ENCODE measurements at places on chromosomes 5 and 9.
A peak's percentile ranks its signal among the peaks of the same experiment; 100 is the strongest.

- no peak for DNase-seq
Observed at GRCh38 chr5:173790836-173791546, 97.2 kb upstream of the CPEB4 start.

DNA sequence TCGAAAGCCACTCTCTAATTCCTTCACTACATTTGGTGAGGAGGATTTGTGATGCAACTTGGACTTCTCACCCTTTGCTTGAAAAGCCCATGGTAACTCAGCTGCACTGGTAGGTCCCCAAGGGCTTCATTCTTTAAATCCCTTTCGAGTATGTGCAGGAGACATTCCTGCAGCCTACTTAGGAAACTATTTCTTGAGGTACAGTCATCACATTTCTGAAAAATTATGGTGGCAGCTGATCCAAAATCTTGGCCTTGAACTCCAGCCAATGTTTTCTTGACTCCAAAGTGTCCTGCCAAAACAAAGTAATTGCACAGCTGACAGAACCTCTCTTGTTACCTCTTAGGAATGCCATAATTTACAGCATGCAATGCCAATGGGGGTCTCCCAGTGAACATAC is 99.7 kb downstream of the NPR3 start:
- no peak for DNase-seq

- DNase-seq: no peak
Observed at GRCh38 chr5:139763930-139764791, 31.4 kb upstream of the PSD2 start.

DNA sequence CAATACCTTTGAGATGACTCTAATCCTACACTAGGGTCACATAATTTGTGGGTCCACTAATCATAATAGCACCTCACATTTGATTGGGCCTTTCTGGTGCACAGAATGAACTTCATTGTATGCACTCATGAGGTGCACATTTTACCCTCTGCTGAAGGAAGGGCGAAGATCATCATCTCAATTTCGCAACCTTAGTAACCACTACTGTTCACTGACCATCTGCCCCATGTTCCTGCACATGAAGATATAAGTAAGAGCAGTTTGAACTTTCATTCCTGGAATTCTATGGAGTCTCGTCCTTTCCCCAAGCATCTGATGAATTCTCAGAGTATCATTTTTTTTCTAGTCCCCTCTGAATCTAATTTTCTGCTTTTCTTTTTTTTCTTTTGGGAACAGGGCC is 21.2 kb downstream of the GAS1 start:
- DNase-seq: no peak

DNA sequence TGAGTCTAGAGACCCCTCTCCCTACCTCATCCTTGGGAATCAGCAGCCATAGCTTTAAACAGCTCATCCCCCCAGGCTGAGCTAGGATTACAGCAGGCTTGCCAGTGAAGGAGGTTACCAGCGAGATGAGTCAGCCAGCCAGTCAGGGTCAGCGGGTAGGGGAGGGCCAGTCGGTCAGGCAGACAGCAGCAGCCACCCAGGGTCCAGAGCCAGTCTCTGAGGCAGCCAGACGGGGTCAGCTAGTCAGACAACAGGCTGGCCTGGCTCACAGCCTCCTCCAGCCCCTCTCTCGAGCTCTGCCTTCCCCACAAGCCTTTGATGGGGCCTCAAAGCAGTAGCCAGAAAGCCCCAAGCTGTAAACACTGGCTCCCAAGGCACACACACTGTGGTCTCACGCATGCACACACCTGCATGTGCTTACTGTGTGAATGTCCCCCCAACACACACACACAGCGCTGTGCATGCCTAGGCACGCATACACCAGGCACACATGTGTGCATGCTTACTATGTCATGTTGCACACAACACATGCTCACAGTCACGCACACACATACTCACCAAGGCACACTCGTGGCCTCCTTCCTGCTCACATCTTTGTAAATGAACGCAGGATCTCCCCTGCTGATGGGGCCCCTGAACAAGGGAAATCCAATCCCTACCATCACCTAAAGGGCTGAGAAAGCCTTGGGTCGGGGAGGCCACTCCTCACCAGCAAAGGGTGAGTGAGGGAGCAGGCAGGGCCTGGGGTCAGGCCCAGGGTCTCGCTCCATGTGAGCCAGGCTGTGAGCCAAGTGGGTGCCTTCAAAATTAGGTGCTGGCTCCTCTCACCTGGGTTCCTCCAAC is 28.2 kb upstream of the CPLX2 start:
- no peak for DNase-seq

- no peak for DNase-seq
Observed at GRCh38 chr9:121780177-121781040, 129.0 kb downstream of the DAB2IP start.

GRCh38 chr9:134291961-134292871 is 34.0 kb upstream of the RXRA start:
- no peak for DNase-seq

GRCh38 chr9:72886386-72886785 is 66.5 kb downstream of the ALDH1A1 start:
- DNase-seq: no peak

- DNase-seq: no peak
Observed at GRCh38 chr5:14059810-14060209, 83.3 kb upstream of the TRIO start.

DNA sequence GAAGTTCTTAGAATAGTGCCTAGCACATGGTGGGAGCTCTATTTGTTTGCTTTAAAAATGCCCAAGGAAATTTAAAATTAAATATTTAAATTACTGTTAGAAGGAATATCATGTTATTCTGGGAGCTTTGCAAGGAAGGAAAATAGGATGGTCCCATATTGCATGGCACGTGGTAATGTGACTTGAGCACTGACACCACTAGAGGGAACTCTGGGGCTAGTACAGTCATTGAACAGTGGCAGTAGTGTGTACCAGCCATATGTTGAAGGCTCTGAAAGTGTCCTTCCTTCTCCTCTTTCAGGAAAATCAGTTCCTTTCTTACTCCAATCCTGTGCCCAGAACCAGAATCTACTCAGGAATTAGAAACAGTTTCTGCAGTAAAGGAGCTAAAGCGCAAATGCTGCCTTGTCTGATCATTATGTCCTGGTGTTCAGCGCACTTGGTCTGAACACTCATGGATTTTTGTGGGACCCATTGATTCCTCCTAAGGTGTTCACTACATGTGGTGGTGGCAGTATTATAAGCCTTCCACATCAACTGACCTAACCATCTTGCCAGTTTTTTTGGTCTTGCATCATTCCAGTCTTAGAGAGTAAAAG is 54.1 kb downstream of the GDA start:
- DNase-seq: peak; percentile 28

GRCh38 chr9:3962971-3963642 is 336.8 kb downstream of the GLIS3 start:
- DNase-seq: no peak

DNA sequence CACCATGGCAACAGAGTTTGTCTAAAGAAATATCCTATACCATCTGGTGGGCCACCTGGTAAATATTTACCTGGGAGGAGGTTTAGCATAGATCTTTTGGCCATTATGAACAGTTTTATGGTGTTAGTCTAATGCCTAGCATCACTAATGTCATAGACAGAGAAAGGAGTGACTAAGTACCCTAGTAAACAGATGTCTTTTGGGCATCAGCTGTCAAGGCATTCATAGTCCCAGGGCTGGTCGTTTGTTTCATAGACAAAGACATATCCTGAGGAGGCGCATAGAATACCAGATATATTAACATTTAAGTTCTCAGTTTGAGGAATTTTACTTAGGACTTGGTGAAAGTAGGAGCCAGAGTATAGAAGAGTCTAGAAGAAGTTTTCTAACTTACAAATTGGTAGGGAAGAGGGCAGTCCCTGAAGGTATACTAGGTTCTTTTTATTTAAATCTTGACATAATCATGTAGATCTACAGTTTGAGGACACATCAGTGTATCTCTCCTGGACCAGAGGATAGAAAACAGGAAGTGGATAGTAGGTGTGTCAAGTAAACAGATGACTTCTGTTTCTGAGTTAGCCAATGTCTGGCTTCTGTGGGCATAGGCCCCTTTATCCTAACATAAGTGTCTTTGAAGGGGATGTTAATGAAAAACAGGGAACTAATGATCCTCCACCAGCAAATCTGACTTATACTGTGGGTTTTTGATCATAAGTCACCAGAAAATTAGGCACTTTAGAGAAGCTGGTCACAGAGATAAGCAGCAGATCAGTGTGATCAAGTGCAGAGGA is 105.0 kb upstream of the PRSS3 start:
- no peak for DNase-seq

DNA sequence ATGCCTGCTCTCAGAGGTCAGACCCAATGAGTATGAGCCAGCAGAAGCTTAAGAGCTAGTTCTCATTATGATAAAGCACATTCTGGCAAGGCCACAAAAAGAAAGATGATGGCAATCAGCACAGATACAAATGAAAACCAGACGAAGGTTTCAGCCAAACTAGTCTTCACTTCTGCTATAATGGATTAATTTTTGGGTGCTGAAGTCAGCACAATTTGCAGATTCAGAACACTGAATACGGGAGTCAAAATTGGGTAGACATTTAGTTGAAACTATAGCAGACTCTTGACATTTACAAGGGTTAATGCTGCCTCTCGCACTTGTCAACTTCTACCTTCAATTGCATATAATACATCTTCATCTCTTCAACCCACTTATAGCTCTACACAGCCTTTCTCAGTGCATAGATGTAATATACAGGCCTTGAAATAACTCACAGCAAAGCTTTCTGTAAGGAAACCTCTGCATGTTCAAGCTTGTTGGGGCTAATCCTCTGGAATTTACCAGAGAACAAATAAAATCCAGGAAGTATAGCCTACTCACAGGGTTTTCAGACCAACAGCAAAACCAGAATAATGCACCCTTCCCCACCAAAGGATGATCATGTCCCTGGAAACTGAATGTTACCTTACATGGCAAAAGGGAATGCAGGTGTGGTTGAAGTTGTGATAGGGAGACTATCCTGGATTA is 77.1 kb downstream of the BAAT start:
- no peak for DNase-seq

DNA sequence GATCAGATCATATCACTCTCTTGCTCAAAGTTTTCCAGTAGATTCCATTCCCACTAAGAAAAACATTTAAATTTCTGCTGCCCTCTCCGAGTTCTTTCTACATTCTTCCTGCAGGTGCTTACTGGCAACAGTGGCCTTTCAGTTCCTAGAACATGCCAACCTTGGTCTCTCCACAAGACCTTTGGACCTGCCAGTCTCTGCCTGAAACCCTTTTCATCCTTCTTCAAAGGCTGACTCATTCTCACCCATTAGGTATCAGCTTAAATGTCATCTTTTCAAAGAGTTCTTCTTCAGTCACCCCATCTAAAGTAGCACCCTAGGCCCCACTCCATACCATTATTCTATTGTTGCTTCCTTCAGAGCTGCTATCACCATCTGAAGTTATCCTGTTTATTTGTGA is 21.8 kb downstream of the PPIC start:
- DNase-seq: no peak

- DNase-seq: no peak
Observed at GRCh38 chr9:108783731-108784495, 71.9 kb downstream of the ACTL7B start.

DNA sequence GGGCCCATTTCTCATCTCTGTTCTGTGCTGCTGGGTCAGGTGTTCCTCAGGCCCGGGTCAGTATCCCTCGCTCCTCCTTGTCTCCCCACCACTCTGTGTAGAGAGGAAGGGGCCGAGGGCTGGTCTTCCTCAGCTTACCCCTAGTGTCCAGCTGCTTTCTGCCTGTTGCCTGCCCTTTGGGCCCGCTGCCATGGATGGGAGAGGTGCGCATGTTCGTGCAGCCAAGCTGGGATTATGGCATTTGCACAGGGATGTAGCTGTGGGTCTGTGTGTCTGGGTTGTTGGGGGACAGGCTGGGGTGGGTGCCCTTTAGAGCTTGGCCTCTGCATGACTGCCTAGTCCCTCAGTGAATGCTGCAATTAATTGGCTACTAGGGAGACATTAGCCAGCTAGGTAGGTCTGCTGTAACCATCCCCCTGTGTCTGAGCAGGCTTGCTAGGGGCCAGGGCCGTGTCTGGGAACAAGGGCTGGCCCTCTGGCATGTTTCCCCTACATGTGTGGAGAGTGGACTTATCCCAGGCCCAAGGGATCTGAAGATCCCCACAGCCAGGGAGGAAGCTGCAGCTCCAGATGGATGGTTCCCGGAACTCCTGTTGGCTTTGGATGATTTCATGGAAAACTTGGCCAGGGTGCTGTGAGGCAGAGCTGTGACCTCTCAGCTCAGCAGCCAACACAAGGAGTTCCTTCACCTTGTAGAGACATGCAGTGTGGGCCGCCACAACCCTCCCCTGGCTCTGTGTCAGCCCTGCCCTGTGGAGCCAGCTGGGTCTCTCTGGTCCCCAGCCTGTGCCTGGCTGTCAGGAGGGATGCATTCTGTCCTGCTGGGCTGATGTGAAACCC is 161.9 kb downstream of the MACROH2A1 start:
- no peak for DNase-seq

- DNase-seq: no peak
Observed at GRCh38 chr9:38404314-38404713, 11.8 kb downstream of the ALDH1B1 start.

DNA sequence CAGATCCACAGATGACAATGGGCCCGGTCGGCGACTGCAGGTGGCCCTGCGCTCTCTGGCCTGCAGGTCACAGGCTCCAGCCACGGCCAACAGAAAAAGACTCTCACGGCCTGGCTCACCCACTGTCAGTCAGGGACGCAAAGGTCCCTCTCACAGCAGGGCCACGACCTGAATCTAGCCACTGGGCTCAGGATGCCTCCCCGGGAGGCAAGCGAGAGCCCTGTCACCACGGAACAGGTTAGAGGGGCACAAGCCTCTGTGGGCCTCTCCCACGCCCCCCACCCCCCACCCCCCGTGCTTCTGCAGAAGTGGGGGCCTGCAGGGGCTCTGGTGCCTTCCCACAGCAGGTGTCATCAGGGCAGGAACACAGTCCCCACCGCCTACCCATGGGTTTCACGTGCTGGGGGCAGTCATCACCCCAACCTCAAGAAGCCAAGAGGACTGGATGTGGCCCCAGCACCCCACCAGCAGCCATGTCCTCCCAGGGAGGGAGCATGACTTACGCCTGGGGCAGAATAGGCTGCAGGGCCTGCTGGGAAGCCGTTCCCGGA is 17.3 kb upstream of the EGFL7 start:
- DNase-seq: no peak

GRCh38 chr5:107580889-107581820 is 89.6 kb downstream of the EFNA5 start:
- no peak for DNase-seq

GRCh38 chr5:163867738-163868137 is 362.3 kb downstream of the MAT2B start:
- DNase-seq: no peak
